Hematopoietic multipotent progenitor cell treated with erythropoietin and hydrocortisone succinate and interleukin-3 and kit ligand, for 15 days (in vitro differentiated cells): ENCODE measurements at places on chromosomes 5 and 9.

DNA sequence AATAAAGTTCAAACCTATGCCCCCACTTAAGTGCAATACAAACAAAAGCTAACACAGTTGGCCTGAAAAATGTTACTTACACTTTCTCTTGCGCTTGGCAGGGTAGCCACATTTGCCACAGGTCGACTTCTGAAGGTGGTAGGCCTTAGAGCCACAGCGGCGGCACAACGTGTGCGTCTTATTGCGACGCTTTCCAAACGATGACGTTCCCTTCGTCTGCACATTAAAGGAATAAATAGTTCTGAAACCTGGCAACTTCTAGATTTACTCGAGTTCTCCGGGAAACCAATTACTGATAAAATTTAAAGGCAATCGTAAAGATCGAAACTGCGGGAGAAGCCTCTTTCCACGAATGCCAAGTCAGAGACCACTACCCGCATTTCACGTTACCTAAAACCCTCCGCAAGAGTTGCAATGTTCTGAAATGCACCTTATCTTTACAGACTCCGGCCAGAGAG is 602 bp downstream of the RPL37 start:
- peak; percentile 49 for DNase-seq

DNA sequence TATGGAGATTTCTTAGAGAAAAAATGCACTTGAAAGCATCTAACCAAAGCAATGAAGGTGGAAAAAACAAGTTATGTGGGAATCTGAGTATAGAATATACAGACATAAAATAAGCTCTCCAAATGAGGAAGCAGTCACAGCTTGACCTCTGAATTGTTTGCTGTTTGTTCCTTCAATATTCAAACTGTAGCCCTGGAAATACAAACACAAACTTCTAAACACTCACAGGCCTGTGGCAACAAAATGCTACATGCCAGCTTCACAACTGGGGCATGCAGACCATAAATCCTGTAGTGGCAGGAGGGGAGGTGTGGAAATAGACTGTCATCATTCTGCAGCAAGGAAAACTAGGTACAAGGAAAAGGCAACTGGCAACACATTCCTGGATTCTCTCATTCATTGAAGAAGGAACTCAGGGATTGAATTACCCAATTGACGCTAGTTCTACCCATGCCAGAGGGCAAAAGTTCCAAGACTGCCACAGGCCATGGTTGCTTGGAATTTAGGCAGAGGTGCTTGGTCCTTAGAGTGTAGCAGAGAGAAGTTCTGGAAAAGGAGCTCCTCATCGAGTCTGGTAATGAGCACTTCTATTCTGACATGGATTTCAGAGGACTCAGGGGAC is 349.6 kb downstream of the PDE4D start:
- DNase-seq = no peak

DNA sequence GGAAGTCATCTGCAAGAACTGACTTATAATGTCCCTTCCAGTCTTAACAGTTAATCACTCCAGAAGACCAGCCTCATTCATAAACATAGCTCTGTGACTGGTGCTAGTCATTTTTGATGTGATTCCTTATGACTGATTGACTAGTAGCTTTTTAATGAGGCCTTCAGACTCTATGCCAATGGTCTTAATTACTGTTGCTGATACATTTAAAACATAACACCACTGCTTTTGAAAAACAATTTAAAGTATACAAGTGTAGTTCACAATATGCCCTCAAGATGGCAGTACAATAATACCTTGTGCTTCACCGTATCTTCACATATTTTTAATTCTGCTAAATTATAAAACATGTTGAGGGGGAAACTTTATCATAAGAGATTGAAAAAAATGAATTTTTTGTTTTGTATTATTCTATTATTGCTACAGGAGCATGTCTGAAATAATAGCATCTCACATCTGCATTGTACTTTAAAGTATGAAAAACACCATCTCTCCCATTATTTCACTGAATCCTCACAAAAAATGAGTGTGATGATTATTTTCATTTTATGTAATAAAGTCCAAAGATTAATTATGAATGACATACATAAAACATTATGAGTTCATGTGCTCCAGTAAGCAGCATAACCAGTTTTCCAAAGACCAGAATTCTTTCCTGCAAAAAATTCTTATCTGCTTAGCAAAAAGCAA is 55.2 kb upstream of the SHISAL2B start:
- peak; percentile 53 for DNase-seq

- DNase-seq = no peak
These were observed 343.3 kb upstream of the TNC start for GRCh38 chr9:115461280-115461679.

DNA sequence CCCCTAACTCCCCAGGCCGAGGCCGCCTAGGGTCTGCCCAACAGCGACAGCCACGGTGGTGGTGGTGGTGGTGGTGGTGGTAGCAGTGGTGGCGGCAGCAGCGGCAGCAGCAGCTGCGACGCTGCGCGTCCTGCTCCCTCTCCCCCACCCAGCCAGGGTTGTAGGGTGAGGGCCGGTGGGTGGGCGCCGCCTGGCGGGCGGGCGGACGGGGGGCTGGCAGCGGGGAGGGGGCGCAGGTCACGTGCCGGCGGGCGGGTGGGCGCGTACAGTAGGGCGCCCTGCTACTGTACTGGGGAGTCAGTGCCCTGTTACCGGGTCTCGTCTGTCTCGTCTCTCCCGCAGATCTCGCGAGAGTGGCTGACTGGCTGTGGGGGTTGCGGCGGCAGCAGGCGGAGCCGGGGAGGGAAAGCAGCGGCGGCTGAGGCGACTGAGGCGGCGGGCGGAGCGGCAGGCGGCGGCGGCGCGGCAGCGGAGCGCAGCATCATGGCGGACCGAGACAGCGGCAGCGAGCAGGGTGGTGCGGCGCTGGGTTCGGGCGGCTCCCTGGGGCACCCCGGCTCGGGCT is at the start of gene PURA:
PURA (plus strand) TSS at position 411 of the 565 bp plus-strand sequence; CDS start at position 484, 73 bp downstream.
- DNase-seq = peak; percentile 91

GRCh38 chr9:121840838-121841760 is 189.7 kb downstream of the DAB2IP start:
- no peak for DNase-seq

DNA sequence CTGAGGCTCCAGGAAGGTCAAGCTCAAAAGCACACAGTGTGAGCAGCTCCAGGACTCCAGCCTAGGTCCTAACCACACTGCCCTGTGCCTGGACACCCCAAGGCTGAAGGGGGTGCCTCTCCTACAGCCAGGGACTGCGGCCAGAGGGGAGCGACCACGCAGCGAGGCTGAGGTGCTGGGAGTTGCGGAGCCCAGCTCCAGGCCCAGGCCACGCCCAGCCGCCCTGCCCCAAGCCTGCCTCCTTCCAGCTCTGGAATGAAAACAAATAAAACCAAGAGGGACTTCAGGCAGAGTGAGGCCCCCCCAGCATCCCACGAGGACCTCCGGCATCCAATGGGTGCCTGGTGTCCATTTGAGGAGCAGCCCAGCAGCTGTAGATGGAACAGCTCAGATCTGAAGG is 15.2 kb downstream of the VAV2 start:
- no peak for DNase-seq

DNA sequence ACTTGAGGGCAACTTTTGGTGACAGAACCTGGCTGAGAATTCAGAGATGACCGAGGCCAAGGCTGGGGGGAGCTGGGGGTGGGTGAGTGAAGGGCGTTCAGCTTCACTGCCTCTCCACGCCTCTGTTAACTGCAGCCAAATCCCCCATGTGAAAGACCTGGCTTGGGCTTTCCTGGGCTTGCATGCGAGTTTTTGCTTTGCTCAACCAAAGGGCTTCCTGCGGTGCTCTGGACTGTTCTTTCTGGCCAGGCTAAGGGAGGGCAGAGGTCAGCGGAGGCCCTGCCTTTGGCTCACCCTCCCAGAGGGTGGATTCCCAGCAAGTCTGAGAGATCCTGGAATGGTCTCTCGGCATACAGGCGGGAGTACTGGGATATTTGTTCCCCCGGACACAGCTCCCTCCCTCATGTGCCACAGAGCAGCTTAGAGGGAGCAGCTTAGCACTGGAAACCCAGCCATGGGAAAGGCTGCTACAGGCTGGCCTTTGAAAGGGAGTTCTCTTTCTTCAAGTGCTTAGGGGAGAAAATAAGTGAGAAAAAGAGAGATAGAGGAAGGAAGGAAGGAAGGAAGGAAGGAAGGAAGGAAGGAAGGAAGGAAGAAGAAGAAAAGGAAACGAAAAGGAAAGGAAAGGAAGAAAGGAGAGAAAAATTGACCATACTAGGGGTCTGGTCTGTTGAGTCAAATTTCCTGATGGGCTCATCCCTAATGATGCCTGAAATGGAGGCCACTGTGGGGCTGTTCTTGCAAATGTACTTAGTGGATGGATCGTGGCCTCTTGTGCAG is 158.8 kb downstream of the FGF18 start:
- DNase-seq = no peak

DNA sequence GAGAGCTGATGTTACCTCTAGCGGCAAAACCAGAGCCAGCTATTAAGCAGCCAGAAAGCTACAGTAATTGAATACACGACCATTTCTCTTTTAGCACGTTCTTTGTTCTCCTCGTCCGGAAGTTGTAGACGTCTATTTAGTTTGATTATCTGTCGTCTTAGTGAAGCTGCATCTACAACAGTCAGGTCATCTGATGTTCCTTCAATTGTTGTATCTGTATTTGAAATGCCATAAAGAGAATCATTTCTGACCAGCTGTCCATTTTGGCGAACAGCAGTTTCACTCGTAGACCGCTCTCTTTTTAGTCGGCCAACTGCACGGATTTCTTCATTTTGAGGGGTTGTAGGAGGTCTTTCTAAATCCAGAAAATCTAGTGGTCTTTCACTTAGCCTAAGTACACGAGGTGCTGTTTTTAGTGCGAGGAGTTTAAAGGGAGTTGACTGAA is 12.6 kb downstream of the PDE6A start:
- no peak for DNase-seq

DNA sequence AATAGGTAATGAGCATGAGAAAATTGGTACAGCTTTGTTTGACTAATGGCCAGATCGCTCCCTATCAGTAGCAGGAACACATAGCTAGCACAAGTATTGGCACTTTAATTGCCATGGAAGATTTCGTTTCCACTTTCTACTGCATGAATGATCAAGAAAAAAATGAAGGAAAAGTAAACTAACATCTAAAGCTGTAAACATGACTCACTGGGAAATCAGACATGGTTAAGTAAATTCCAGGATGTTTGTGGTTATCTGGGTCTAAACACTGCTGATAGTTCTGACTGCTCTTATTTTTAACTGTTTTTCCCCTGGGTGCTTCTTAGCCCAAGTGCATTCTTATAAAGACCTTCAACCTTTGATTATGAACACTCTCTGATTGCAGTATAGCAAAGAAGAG is 388.9 kb downstream of the NR2F1-AS1 start:
- no peak for DNase-seq
